Glomerular endothelial cell (primary cell): ENCODE measurements at places on chromosomes 7 and 10. TPM values are rescaled to one million over a fixed set of nuclear protein-coding genes. Genes with fewer than 3 reads are reported as not detected.

DNA sequence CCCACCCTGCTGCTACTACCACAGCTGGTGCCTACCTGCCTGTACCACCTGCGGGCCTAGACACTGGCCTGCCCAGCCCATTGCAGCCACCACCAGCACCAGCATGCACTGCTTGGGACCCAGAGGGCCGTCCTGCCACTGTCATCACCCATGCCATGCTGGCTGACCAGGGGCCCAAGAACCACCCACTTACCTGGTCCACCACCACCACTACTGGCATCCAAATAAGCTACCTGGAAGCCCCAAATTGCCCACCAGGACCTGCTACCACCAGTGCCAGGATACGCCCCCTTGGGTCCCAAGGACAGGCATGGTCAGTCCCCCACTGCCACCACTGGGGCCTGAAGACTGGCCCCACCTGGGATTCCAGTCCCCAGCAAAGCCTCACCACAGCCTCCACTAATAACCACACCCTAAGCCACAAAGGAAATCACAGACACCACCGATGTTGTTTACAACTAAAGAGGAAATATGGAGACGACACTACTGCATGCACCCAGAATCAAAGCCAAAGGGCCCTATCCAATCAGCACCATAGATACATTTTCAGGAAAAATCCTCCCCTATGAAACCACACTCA lies 70.5 kb upstream of the DIP2C start:
- DNase-seq, result no peak

- DNase-seq, result no peak
These were observed 186.5 kb upstream of the ADO start for GRCh38 chr10:62618054-62618453.

- peak; percentile 27 for DNase-seq
These were observed 96.0 kb upstream of the JCAD start for GRCh38 chr10:30155401-30155800.

BICC1 gene
- total RNA-seq, result 8.8 and 22.9 TPM in 2 replicates

DNA sequence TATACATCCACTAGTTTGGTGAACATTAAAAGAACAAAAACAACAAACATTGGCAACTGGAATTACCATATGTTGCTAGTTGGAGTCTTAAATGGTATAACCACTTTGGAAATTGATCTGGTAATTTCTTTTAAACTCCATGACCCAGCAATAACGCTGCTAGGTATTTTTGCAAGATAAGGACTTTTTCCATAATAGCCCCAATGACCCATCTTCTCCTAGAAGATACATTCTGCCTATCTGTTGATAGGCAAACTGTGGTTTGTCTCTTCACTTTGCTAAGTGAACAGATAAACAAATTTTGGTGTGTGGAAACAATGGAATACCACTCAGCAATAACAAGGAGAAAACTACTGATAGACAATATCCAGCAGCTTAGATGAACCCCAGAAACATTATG lies 30.6 kb upstream of the MTURN start:
- DNase-seq, result no peak

- DNase-seq, result no peak
These were observed 231.3 kb upstream of the CELF2 start for GRCh38 chr10:10786109-10787090.

GRCh38 chr10:3808689-3809199 lies 23.7 kb upstream of the KLF6 start:
- DNase-seq, result no peak

DNA sequence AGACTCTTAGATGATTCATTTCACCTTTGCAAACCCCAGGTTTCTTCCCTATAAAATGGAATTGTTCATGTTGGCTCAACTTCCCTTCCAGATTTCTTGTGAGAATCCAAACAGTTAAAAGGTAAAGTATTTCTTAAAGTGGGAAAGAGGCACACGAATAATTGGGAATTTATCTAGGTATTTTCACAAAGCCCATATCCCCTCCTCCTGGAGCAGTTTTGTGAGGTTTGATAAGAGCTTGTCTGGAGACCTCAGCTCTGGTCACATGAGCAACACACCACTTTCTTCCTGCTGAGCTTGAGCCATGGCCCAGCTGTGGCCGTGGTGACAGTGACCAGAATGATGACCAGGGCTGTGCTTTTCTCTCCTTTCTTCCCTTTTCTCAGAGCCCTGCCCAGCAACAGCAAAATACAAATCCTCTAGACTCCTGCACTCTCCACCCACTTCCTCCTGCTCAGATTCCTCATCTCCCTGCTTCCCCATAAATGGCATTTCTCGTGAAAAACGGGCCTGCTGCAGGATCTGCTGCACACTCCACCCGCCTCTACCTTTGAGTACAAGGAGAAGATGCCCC lies 87.7 kb downstream of the PIK3CG start:
- no peak for DNase-seq

GPNMB gene
- 1.6 and 3.3 TPM in 2 replicates for total RNA-seq

- no peak for DNase-seq
These were observed 24.6 kb upstream of the TMEM273 start for GRCh38 chr10:49212783-49213182.

SEMA4G gene
- 6.9 and 10.0 TPM in 2 replicates for total RNA-seq
